ENCODE measurements at places on chromosomes 2 and 18.

DNA sequence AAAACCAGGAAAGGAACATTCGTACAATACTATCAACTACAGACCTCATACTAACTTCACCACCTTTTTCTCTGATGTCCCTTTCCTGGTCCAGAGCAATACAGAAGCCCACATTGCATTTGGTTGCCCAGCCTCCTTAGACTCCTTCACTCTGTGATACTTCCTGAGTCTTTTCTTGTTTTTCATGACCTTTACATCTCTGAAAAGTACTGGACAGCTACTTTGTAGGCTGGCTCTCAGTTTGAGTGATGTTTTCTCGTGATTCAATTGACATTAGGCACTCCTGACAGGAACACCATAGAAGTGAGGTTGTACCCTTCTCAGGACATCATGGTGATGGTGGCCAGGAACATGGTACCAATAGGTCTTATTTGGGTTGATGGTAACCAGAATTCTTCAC, 185.9 kb upstream of the SLC39A10 start:
- DNase-seq: no peak

DNA sequence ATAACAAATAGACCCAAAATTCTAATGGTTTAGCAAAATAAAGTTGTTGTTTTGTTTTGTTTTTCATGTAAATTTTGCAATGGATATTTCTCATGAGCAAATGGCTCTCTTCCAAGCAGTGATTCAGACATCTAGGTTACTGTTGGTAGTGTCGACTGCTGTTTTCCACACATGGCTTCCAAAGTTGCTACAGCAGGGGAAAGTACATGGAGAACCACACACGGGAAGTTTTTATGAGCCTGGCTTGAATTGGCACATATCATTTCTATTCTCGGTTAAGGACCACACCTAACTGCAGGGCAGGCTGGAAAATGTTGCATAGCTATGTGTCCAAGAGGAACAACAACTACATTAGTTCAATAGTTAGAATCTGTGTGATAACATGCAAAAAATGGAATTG, 262.1 kb downstream of the GALNT13 start:
- no peak for DNase-seq

GRCh38 chr2:134039912-134040581, 213.8 kb upstream of the MGAT5 start:
- DNase-seq: no peak

GRCh38 chr2:74585406-74586185, 31.1 kb downstream of the DOK1 start:
- DNase-seq: no peak

GRCh38 chr18:70029163-70029562, 81.5 kb upstream of the CD226 start:
- no peak for DNase-seq

DNA sequence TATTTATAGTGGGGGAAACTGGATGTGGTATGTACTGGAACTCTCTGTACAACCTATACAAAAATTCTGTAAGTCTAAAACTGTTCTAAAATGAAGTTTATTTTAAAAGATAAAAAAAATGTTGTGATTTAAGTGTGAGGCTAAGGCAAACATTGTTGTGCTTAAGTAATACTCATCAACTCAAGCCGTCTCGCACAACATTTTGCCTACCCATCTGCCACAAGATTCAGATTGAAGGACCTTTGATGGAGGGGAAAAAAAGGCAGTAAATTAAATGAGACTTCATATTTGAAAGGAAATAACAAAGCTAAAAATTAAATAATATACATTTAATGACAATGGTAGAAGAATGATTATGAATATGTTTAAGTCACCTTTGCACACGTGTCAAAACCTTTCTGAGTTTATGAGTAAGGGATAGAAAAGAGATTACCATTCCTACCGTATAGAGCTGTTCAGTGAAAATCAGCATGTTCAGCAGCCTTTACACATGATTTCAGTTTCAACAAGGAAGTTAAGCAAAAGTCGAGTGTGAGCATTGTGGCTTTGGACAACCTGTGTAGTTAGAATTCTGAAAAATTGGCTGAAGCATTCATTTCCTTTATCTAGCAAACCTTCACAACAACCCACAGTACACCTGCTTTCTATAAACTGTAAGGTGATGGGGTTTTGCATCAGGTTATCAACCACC, 499.3 kb downstream of the IRS1 start:
- DNase-seq: no peak

DNA sequence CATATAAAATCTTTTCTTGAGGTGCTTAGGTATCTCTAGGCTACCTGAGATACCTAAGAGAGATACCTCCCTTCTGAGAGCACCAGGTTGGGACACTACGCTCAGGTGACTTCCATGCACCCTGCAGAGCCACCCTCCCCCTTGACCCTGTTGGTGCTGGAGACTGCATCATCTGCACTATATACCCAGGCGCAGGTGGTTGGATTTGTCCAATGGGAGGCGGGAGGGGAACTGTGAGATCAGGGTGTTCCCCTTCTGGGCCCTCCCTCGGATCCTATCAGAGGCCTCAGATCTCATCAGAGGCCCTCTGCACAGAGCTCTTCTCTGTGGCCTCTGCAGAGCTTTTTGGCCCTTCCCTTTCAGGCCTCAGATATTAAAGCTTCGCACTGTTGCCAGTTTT, 158.4 kb downstream of the SH3RF3 start:
- DNase-seq: no peak

- DNase-seq: no peak
Measured at GRCh38 chr18:43681661-43682060, 404.4 kb upstream of the SYT4 start.

DNA sequence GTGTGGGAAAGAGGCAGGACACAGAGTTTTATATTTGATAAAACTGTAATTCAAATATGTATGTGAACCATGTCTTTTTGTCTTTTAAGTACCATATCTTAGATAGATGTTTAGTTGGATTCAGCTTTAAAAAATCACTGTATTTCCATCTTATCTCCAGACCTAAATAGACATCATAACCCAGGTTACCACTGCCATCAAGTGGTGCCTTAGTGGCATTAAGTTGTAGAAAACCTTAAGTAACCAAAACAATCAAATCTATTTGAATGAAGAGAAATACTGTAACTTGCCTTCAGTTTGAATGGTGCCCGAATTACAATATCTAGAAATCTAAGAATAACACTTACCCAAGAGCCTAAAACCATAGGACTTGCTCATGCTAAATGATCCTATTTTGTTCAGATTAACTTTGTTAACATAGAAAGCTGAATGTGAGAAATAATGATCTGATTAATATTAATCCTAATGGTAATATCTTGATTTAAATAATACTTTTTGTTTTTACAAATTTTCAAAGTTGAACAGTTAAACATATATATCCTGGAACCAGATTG, 92.5 kb upstream of the MAP2 start:
- no peak for DNase-seq

DNA sequence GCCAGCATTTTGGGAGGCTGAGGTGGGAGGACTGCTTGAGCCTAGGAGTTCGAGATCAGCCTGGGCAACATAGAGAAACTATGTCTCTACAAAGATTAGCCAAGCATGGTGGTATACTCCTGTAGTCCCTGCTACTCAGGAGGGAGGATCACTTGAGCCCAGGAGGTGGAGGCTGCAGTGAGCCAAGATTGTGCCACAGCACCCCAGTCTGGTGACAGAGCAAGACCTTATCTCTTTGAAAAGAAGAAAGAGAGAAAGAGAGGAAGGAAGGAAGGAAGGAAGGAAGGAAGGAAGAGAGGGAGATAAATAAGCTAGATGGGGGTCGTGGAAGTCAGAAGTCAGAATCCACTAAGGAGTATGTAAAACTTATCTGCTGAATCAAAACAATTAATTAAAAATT, 16.2 kb downstream of the GPR75 start:
- no peak for DNase-seq

DNA sequence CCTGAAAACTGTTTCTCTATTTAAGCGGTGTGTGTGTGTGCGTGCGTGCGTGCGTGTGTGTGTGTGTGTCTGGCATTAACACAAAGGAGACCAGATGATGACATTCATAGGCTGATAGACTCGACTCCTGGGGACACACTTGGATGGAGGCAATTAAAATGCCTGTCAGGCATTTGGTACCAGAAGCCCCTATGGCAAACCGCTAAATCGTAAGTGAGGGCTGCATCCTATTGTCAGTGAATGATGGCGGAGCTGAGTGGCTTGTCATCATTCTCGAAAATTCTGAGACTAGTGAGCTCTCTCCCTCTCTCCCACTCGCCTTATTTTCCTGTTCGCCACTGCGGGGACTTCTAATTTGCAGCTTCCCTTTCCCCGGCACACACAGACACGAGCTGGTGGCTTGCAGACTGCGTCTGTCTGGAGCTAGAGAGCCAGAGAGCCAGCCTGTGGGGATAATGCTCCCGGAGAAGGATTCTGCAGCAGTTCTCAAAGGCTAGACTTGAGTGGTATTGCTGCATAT, 155.4 kb downstream of the MAP2 start:
- no peak for DNase-seq

DNA sequence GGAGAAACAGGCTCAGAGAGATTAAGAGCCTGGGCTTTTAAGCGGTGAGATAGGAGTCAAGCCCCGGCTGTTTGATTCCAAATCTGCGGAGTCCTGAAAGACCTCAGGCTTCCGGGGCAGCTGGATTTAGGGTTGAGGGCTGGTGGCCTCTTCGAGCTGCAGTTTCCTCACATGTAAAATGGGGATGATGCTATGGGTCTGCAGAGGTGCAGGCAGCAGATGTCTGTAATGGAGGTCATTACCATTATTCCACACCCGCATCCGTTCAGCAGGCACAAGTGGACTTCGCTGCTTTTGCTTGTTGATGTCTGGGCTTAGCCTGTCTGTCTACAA, 175.6 kb upstream of the HS6ST1 start:
- DNase-seq: no peak

- DNase-seq: no peak
Measured at GRCh38 chr18:8890957-8891464, 185.7 kb downstream of the MTCL1 start.

GRCh38 chr2:80778704-80779103, 474.2 kb upstream of the LRRTM1 start:
- no peak for DNase-seq

DNA sequence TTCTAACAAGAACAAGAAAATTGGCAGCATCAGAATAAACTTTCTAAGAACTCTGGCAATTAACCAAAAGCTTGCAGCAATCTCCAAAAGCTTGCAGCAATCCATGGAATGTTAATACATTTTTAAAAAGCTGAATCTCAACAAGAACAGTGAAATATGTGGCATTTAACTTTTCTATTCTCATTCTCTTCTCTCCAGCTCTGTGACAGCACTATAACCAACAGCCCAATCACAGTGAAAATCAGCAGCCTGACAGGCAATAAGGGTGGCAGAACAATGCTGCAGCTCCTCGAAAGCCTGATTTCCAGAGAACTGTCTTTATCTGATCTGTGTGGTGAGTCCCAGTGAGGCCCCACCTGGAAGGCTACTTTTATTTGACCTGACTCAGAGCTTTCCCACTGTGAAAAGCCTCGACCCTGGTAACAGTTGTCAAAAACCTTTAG, 60.0 kb downstream of the TMEM131 start:
- no peak for DNase-seq

DNA sequence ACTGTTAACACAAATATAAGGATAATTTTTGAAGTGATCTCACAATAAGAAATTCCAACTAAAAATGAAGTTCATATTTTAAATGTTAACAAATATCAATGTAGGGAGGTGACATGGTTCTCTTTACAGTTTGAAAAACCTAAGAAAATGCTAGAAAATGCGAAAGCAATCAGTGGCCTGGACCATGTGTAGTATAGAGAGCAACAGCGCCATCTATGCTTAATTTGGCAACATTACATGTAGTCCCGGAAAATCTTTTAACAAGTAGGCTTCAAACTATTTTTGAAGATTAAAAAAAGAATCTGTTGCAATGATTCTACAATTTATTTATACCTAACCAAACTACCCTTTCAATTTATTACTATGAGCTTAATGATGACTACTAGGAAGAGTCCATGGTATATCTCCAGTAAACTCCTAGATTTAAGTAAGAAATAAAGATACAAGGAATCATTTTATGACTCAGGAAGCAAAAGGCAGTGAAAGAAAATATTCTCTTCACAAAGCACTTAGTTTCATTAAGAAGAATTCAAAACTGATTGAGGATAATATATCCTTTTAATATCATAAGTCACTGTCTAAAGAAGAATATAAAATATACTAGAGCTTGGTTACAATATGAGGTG, 33.3 kb downstream of the NDUFA10 start:
- peak; percentile 12 for DNase-seq

GRCh38 chr2:235811446-235812184, 317.8 kb downstream of the AGAP1 start:
- no peak for DNase-seq

- no peak for DNase-seq
Measured at GRCh38 chr18:9174302-9174701, 37.7 kb downstream of the ANKRD12 start.

DNA sequence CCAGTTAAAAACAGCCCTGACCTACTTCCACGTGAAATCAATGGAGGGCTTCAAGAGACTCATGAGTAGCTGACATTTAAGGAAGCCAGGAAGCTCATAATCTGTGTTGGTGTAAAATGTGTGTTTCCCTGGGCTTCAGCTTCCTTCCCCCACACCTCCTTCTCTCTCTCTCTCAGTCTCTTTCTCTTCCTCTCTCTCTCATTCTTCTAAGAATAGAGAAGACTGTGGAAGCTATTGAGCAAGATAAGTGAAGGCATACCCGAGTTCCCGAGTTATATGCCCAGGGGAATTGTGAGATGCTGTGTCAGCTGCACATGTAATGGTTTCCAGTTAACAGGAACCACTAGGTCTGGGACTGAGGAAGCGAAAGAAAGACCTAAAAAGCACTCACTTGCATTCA, 199.4 kb downstream of the NYAP2 start:
- DNase-seq: no peak

- no peak for DNase-seq
Measured at GRCh38 chr2:127197475-127198385, 22.4 kb downstream of the CYP27C1 start.
